ENCODE measurements at places on chromosomes 5 and 9.

- no peak for DNase-seq
Observed at GRCh38 chr5:115798252-115798651, 18.2 kb downstream of the CDO1 start.

- DNase-seq, result no peak
Observed at GRCh38 chr5:119031905-119032304, 39.0 kb upstream of the DMXL1 start.

GRCh38 chr5:40041452-40041851, 616.7 kb upstream of the DAB2 start:
- no peak for DNase-seq

DNA sequence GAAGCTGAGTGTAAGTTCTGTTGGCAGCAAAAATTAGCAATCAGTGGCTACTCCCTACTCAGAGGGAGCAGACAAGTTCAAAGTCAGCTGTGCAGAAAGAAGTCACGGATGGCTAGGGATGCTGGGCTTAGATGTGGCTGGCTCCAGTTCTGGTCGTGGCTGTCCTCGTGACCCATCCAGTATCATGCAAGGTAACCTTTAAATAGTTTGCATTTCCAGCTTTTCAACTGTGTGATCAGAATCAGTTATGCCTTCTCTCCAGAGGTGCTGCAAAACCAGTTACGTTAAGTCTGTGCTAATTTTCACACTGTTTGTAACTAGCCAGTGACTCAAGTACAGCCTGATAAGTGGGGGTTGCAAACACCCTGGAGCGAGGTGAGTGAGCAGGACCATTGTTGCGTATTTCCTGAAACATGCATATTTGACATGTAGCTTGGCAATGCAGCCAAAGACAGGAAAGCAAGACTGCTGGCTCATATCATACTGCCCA, 302.4 kb downstream of the ATPSCKMT start:
- no peak for DNase-seq

DNA sequence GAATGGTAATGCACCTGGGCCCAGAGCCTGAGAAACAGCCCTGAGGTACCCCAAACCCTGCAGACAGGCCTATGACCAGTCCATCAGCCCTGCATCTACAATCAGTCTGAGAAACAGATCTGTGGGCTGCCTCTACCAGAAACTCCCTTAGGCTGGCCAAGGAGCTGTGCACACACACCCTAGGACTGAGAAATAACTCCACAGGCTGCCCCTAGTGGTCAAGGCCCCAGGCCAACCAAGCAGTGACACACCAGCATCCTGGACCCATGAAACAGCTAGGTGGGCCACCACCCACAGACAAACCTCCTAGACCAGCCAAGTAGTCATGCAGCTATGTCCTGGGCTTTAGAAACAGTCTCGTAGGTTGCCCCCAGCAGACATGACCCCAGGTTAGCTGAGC, 253.6 kb upstream of the VLDLR start:
- no peak for DNase-seq

- DNase-seq, result no peak
Observed at GRCh38 chr9:68685770-68686169, 19.3 kb upstream of the PIP5K1B start.

GRCh38 chr9:87286506-87286905, 211.2 kb upstream of the DAPK1 start:
- DNase-seq, result no peak

GRCh38 chr9:129178568-129179382, 714 bp upstream of the IER5L start:
- DNase-seq, result peak; percentile 94

- DNase-seq, result no peak
Observed at GRCh38 chr5:33701251-33701650, 190.5 kb downstream of the ADAMTS12 start.

DNA sequence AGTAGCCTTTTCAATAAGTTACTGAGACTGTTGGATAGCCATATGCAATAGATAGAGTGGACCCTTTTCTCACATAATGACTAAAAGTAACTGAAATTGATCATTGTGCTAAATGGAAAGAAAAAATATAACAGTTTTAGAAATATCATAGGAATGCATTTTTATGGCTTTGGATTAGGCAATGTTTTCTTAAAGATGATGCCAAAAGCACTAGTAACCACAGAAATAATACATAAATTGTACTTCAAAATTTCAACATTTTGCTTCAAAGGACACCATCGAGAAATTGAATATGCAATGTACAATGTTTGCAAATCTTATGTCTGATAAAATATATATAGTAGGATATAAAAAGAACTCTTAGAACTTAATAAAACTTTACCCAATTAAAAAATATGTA, 1267.5 kb upstream of the CDH9 start:
- DNase-seq, result no peak

- no peak for DNase-seq
Observed at GRCh38 chr5:111589316-111589715, 77.0 kb upstream of the STARD4 start.

DNA sequence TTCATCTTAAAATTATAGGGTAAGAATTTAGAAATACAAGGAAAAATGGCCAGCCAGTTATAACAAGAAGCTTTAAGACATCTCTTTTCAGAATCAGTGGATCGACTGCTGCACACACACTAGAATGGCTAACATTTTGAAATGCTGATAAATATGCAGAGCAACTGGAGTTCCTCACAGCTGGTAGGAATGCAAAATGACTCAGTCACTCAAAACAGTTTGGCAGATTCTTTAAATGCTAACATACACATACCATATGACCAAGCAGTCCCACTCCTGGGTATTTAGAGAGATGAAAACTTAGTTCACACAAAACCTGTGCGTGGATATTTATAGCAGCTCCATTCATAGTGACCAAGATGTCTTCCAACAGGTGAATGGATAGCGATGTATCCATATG, 23.2 kb upstream of the PSAT1 start:
- no peak for DNase-seq

- DNase-seq, result peak; percentile 56
Observed at GRCh38 chr9:908536-909205, 67.2 kb downstream of the DMRT1 start.

DNA sequence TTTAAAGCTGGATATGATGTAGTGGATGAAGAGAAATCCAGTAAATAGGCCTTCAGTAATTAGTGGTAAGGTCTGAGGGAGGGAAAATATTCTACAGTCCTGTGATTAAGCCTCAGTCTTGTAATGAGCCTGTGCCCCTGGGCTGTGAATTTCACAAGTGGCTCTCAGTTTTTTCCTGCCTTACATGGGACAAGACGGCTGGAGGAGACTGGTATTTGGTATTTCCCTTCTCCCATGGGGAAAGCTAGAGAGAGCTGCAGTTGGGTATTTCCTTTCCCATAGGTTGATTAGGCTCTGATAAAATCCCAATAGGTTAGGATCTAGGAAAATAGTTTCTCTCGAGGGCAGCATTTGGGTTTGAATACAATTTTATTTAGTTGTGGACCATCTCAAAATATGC, 62.2 kb upstream of the GNA14 start:
- DNase-seq, result no peak

- DNase-seq, result no peak
Observed at GRCh38 chr5:16644301-16644889, 27.6 kb upstream of the RETREG1 start.

DNA sequence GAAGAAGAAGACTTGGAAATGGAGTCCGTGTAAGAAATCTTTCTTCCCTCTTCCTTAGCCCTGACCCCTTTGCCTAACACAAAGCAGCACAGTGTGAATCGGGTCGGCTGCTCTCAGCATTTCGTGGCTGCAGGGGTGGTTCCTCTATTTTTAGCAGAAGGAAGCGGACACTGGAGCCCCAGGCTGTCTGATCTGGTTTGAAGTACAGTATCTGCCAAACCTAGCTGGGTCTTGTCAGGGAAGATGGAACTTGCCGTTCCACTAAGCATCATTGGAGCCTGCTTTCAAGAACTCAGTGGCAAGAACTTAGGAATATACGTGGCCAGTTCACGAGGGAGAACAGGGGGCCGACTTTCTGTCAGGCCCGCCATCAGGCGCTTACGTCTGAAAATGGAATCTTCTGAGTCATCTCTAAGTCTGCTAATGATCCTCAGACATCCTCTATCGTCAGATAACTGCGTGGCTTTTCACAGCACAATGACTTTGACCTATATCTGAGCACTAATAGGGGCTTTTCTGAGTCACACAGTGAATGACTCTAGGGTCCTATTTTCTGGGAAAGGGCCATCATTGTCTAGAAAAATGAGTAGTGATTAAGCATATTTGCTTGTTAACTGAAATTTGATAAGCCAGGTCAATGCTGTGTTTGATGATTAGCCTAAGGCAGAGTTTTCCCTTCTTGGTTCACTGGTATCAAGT, 43.3 kb upstream of the NCS1 start:
- no peak for DNase-seq

DNA sequence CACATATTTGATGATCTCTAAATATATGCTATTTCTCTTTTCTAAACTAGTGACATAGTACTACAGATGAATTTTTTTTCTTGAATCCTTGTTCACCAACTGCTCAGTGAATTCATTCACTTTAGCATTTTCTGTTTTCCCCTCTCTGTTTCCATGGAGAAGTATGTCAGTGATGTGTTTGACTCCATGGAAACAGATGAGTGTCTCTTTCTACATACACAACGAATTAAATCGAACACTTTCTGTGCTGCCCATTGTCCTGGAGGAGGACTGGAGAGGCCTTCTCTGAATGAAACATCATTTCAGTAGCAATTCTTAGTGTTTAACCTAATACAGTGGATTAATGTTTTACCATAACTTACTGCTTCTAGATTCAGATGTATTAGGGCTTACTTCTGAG, 9.5 kb downstream of the INVS start:
- no peak for DNase-seq

GRCh38 chr5:167050568-167051401, 1240.7 kb upstream of the WWC1 start:
- no peak for DNase-seq

DNA sequence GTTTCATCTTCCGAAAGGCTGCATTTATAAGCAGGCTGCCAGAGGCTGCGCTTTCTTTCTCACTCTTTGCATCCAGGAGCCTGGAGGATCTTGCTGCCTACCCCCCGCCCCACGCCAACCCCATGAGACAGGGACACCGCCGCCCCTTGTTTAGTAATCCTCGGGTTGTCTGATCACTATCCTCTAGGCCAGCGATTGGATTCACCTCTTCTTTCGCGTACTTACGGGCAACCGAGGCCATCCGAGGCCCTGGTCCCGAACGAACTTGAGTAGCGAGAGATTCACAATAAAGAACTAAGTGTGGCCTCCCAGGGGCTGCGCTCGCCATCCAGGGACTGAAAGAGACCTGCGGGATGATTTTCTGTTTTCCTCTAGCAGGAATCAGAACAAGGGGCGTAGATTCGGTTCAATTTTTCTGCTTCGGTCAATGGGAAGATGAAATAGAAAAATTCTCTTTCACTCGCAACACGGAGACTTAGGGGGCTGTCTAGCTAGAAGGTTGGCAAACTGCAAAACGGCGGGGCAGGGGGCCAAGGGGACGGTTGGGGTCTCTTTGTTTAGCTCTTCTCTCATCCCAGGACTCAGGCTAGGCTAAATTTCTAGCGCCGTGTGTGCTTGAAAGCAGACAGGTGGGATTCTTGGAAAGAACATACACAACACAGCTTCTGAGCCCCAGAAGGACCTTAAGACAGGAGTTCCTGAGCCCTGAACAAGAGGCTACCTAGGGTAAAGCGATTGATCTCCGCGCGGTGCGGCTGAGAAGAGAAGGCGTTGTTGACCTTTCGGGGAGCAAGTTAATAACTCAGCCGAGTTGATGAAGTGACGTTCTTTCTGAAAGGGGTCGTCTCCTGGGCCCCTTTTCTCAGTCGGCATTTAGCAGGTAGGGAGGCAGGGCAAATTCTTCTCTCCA, 5.8 kb upstream of the ISL1 start:
- DNase-seq, result no peak

GRCh38 chr5:88452820-88453219, 184.2 kb upstream of the TMEM161B start:
- no peak for DNase-seq

DNA sequence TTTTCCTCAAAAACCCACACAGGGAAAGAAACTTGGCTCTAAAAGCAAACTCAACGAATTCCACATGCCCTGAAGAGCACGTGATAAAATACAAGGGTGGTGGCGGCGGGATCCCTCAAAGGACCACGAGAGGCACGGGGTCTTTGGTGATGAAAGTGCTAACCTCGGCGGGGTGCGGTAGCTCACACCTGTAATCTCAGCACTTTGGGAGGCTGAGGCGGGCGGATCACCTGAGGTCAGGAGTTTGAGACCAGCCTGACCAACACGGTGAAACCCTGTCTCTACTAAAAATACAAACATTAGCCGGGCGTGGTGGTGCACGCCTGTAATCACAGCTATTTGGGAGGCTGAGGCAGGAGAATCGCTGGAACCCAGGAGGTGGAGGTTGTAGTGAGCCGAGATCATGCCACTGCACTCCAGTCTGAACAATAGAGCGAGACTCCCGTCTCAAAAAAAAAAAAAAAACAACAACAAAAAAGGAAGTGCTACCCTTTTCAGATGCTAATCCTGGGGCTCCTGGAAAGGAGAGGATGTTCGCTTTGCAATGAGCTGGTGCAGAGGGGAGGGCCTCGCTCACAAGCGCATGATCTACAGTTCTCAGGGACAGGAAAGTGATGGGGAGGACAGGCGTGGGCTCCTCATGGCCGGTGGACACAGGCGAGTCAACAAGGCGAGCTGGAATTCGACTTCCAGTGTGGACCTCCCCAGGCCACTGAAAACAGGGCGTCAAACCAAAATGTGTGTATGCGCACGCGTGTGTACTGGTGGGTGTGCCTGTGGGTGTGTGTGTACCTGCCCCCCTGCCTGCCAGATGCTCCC, 54.1 kb downstream of the USP20 start:
- no peak for DNase-seq

GRCh38 chr5:14572836-14573235, 8.8 kb upstream of the OTULINL start:
- DNase-seq, result no peak

DNA sequence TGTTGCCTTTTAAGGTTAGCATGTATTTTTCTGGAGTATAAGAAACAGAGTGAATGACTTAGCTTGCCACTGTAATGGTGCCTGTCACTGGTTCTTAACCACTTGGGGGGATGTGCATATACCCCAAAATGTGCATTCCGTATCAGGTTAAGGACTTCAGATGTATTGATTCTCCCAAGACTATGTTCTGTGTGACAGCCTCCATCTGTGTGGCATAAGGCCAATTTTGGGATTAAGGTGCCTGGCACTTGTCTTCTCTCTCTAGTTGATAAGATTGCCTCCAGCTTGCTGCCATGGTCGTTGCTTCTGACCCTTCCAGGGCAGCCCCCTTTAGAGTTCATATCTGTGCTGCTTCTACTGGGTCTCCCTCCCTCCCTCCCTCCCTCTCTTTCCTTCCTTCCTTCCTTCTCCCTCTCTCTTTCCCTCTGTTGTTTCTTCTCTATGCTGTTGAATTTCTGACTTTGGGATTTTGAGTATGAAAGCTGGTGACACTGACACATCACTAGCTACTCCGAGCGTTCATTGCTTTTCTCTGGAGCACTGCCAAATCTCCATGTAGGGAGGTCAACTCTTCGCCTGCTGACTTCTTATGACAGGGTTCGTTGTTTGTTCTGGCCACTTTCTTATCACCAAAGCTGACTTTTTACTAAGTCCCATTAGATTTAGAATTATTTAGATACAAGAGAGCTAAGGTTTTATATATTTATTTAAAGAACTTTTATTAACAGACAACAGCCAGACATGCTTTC, 31.0 kb downstream of the TNFAIP8 start:
- no peak for DNase-seq

GRCh38 chr5:120402606-120403005, 61.5 kb upstream of the PRR16 start:
- DNase-seq, result no peak

Data from iPS DF 19.7 (cell line).